Inflammatory macrophage (primary cell): ENCODE measurements at places on chromosomes 4 and X.

GRCh38 chr4:2417226-2417764 lies 1.1 kb downstream of the ZFYVE28 start:
- no peak for DNase-seq

GRCh38 chrX:109672239-109672638 lies 47.3 kb upstream of the KCNE5 start:
- DNase-seq: no peak

DNA sequence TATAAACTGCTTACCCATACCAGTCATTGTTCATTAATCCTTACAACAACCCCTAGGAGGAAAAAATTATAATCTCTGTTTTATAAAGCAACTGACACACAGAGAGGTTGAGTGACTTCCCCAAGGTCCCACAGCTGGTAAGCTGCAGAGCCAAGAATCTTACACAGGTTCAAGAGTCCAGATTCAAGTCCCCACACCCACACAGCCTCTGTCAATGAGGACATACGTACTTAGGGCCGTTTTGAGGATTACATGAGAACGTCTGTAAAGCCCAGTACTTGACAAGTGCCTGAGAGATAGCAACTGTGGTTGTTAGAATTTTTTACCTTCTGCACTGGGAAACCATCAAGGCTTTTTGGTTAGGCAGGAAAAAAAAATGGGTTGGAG lies 556 bp upstream of the SLC25A43 start:
- peak; percentile 31 for DNase-seq

DNA sequence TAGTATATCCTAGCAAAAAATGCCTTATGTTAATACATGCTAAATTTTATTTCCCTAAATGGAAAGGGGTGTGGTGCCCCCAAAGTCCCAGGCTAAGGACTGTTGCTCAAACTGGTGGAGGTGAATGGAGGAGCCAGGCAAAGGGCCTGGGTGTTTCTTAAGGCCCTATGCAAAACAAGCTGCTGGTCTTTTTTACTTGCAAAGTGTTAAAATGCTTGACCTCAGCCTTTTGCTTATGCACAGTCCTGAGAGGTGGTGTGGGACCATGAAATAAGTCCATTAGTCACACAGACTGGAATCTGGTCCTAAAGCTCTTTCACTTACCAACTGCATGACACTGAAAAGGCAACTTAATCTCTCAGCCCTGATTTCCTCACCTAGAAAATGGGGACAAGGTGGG lies 223.5 kb upstream of the MBNL3 start:
- DNase-seq: no peak
